ENCODE measurements at places on chromosomes 7 and 10. TPM values are rescaled to one million over a fixed set of nuclear protein-coding genes. Genes with fewer than 3 reads are reported as not detected.

- no peak for DNase-seq
These were observed 176.0 kb downstream of the EXOC4 start for GRCh38 chr7:133428876-133429275.

DNA sequence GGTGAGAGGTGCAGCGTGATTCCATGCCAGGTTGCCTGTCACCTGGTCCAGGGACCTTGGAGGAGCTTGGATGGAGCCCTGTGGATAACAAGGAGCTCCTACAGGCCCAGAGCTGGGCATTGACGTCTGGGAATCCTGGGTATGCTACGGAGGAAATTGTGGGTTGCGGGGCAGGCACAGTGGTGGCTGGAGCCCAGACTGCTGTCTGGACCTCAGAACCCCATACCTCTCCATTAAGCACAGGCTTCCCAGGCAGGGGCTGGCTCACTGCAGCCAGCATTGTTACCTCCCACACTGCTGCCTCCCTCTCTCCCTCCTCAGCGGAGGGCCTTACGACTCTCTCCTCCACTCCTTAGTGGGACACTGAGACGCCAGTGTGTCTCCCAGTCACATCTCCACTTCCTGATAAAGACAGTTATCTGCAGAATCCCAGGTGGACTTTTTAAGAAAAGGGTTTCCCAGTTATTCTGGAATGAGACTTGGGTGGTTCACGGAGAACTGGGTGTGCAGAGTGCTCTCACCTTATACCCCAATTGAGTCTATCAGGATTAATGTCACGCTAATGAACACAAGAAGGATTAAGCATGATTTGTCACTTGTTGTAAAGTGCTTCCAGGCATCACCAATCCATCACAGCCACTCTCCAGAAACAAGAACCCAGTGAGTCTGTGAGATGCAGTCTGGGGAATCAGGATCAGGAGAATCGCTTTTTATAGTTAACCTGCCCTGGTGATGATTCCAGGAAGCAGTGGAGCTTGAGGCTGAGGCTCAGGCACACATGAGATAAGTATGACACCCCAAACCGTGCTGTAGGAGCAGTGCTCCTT lies 309.4 kb downstream of the RPS24 start:
- no peak for DNase-seq

Gene C1QL3
- total RNA-seq, result not detected

Gene OGDH
- 679 TPM for total RNA-seq

All from Right ventricle myocardium inferior (tissue), 1 donor.